ENCODE measurements at places on chromosomes 3 and 15.

GRCh38 chr3:191388823-191389222 lies 58.5 kb upstream of the UTS2B start:
- DNase-seq: no peak

DNA sequence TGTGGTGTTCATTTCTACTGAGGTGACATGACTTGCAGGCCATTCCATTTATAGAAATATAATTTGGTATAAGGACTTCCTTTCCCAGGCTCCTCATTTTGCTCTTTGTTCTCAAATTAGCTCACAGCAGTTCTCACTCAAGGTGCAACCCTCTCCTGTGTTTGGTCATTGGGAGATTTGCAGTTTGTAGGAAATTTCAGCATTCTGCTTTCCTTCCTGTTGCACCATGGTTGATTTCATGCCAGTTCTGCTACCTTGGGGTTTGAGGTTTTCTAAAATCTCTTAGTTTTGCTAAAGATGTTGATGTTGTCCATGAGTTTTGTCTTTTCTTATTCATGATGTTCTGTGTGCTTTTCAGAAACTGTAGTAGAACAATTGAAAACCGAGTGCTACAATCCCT lies 65.7 kb upstream of the PROK2 start:
- no peak for DNase-seq

GRCh38 chr3:127608362-127608718 lies 10.1 kb downstream of the MCM2 start:
- no peak for DNase-seq

DNA sequence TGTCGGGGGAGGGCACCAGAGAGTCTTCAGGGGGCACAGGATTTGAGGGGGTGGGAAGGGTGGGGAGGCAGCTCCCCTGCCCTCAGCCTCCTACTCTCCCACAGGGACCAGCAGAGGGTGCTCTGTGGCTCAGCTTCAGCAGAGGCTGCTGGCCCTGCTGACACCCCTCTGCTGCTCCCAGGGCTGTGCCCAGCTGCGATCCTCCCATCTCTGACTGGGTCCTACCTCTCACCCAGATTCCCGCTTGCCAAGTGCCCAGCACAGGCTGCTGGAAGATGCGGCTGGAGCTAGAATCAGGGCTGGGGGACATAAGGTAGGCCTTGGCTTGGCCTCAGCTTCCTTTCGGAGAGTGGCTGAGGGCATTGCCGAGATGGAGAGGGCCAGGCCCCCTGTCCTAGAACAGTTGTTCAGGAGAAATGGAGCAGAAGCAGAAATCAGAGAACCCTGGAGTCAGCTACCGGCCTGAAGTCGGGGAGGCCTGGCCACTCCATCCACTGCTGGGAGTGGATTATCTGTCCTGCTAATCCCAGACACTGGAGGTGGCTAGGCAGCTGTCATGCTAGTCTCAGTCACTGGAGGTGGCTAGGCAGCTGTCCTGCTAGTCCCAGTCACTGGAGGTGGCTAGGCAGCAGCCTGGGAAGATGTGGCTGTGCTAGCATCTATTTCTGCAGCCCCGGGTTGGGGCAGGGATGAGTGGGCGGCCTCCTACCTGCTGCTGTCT lies 3.9 kb downstream of the GRM2 start:
- no peak for DNase-seq

DNA sequence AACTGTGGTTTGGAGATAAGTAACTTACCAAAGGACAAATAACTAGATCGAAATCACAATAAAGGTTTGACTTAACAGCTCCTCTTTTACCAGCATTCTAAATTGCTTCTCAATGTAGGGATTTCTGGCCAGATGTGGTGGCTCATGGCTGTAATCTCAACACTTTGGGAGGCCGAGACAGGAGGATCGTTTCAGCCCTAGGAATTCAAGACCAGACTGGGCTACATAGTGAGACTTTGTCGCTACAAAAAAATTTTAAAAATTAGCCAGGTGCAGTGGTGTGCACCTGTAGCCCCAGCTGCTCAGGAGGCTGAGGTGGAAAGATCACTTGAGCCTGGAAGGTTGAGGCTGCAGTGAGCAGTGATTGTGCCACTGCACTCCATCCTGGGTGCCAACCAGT lies 17.4 kb upstream of the IGF2BP2 start:
- DNase-seq: no peak

DNA sequence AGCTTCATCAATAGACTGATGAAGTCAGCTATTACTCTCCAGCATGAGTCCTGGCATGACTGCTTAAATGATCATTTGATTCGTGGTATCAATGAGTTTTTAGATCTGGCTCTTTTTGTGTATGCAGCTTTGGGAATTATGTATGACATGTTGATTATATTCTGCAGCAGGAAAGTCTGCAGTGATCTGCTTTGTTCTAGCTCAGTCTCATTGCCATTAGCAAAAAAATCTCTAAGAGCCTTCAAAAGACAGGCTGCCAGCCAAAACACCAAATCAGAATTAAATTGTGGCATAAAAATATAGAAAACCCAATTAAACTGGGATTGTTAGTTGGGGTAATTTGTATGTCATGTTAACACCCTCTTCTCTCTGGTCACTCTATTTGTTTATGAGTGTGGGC lies 1021.0 kb upstream of the SEMA6D start:
- DNase-seq: no peak

DNA sequence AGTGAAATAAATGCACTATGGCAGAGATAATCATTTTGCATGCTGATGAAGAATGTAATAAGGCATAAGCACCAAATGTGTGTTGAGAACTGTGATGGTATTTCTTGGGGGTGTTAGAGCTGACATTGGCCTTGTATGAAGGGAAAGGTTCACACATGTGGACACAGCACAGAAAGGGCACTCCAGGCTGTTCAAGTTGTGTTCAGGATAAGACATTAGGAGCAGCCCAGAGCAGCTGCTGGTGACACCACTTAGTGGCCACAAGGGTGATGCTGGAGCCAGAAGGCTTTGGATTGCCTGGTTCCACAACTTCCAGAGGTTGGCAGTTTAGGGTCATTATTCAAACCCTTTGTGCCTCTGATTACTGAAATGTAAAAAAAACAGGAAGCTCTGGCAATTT lies 155.4 kb downstream of the GOLGA6L6 start:
- DNase-seq: no peak

DNA sequence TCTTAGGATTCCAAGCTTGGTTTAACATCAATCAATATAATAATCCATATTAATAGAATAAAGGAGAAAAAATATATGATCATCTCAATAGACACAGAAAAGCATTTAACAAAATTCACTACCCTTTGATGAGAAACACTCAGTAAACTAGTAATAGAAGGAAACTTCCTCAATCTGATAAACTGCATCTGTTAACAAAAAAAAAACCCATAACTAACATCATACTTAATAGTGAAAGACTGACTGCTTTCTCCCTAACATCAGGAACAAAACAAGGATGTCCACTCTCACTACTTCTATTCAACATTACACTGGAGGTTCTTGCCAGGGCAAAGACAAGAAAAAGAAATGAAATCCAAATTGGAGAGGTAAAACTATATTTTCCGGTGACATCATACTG lies 30.5 kb downstream of the LRRK1 start:
- DNase-seq: no peak

- DNase-seq: no peak
Measured at GRCh38 chr15:25366058-25366457, 72.8 kb downstream of the UBE3A start.

- DNase-seq: no peak
Measured at GRCh38 chr15:73637527-73637926, 4.3 kb upstream of the NPTN start.

- DNase-seq: no peak
Measured at GRCh38 chr3:171649267-171649666, 161.0 kb downstream of the PLD1 start.

GRCh38 chr15:38885471-38885952 lies 320.9 kb upstream of the RASGRP1 start:
- no peak for DNase-seq

GRCh38 chr3:191412759-191413158 lies 48.2 kb upstream of the PYDC2 start:
- peak; percentile 84 for DNase-seq

DNA sequence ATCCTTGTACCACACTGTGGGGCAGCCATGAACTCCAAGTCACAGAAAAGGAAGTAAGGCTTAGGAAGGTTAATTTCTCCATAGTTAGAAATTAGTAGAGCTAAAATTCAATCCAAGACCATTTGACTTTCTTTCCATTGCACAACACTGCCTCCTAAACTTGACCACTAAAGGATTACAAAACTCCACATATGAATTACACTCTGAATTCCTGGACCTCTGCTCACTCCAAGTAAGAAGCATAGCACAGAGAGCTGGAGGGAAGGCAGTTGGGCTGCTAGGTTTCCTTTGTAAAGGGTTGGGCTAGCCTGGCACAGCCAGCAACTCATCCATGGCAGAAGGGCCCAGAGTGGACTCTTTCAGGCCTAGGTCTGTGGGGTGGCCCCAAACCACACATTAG lies 134.4 kb downstream of the MYLK start:
- peak; percentile 97 for DNase-seq

GRCh38 chr3:185733980-185734724 lies 90.7 kb downstream of the IGF2BP2 start:
- peak; percentile 51 for DNase-seq

DNA sequence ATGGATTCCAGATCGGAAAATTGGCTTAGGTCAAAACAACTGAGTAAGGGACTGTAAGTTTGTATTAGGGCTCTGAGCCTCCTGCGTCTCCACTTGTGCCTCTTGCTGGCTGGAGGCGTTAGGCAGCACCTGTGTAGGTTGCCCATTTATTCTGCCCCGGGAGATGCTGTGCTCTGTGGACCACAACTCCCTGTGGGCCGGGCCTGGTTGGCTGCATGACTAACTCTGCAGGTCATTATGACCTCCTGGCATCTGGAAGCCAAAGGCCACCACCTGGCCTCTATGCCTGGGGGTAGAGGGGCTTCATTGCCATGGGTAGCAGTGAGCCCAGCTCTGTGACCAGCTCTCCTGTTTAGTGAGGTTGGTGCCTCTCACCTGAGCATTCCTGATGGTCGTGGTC lies 36.0 kb upstream of the BDH1 start:
- DNase-seq: no peak

DNA sequence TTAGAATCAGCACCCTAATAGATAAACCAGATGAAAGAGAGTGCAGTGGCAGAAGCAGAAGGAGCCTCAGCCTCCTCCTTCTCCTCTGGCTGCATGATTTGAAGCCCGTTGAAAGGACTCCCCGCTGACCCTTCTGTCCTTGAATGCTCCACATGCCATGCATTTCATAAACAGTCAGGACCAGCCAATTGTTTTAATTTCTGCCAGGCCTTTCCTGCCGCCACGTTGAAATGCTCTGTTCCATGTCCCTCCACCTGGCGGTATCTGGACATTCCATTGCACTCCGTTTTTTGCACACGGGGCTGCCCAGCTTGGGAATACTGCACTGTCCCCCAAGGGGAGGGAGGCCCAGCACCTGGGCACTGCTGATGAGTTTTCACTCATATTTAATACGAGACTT lies 35.2 kb upstream of the GLCE start:
- no peak for DNase-seq

DNA sequence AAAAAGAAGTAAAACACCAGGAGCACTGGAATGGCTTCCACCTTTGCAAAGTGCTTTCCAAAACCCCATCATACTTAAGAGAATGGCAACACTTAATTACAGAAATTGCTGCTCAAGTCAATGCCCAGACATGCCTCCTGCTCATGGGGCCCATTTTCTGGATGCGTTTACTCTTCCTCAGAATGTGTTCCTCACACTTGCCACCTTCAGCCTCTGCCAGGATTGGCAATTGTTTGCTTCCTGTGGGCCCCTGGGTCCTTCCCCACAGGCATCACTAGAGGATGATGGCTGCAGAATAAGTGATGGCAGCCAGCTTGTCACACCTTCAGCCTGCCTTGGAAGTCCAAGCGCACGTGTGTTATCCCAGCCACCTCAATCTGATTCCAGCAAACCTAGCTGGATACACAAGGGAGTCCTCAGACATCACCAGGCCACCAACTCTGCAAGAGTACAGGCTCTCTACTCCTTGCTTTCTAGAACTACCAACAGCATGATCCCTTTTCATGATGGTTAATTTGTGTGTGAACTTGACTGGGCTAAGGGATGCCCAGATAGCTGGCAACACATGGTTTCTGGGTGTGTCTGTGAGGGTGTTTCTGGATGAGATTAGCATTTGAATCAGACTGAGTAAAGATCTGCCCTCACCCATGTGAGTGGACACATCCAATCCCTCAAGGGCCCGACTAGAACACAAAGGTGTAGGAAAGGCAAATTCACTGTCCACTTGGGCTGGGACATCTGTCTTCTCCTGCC lies 4.9 kb upstream of the NUP210 start:
- no peak for DNase-seq

- no peak for DNase-seq
Measured at GRCh38 chr3:188006726-188007393, 147.1 kb upstream of the LPP start.

DNA sequence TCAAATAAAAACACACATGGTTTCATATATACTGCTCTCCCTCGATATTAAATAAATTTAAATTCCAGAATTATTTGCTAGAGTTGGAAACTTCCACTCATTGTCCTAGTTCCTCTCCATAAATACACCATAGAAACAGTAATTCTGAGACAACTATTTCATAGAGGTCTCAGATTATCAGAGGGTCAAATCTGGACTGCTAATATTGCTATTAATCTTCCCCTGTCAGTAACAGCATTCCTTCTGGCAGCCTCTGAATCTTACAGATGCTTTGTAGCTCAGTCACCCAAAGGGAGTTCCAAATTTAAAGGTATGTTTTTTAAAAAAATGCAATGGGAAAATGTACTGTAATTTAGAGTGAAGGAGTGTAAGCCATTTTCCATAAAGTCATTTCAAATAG lies 428.8 kb downstream of the PYDC2 start:
- DNase-seq: no peak

DNA sequence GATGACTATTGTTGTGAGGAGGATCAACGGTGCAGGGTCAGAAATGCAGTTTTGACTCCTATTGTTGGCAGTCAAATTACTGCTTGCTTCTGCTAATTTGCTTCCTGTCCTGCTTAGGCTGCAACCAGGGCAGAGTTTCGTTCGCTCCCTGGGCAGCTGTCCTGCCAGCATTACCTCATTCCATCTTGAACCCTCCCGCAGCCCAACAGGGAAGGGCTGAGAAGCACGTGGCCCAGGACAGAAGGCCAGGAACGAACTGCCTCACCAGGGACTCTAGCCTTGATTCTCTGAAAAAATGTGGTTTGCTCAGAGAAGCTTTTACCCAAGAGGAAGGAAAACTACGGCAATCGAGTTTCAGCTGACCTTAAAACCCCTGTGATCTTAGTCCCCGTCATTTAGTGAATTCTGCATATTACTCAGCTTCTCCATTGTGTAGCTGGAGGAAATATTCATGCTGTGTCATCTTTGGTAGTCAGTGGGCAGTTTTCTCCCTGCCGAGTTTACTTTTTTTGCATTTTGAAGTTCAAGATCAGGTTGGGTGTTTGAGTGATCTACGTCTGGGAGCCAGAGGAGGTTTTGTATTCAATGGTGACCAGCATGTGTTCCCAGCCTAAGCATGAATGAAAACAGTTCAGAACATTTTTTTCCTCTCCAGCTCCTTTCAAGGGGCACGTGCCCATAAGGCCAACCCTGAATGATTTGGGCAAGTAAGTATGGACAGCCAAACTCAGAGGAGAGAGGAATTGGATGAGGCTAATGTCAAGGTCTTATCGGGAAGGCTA lies 23.0 kb downstream of the TLNRD1 start:
- peak; percentile 44 for DNase-seq
